Kasumi-1 (cell line): ENCODE measurements at places on chromosomes 11 and 22.

GRCh38 chr11:18367431-18367830, 26.9 kb upstream of the LDHA start:
- no peak for DNase-seq

GRCh38 chr11:62592989-62593421, 1.7 kb upstream of the TUT1 start:
- no peak for DNase-seq

- no peak for DNase-seq
These were observed 98.2 kb downstream of the MSANTD4 start for GRCh38 chr11:105923807-105924206.

DNA sequence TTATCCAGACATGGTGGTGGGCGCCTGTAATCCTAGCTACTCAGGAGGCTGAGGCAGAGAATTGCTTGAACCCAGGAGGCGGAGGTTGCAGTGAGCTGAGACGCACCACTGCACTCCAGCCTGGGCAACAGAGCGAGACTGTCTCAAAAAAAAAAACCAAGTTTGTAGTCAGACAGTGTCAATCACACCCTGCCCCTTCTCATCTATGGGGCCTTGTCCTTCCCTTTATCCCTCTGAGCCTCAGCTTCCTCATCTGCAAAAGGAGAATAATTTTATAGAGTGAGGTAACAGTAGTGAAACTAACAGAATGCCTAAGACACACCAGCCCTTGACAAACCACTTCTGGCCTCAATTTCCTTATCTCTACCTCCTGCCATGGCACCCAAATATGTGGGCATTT, 10.7 kb downstream of the BCL9L start:
- DNase-seq = peak; percentile 28

DNA sequence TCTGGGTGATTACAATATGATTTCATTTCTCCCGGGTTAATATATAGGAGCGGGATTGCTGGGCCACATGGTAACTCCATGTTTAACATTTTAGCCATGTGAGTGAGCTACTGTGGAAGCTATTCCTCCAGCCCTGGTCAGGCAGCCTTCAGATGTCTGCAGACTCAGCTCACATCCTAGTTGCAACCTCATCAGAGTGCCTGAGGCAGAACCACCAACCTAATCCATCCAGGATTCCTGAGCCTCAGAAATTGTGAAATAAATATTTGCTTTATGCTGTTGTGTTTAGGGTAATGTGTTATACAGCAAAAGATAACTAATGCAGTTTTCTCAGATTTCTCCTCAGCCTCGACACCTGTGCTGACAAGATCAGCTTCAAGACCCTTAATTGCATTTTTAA, 676.8 kb downstream of the OPCML start:
- DNase-seq = no peak

DNA sequence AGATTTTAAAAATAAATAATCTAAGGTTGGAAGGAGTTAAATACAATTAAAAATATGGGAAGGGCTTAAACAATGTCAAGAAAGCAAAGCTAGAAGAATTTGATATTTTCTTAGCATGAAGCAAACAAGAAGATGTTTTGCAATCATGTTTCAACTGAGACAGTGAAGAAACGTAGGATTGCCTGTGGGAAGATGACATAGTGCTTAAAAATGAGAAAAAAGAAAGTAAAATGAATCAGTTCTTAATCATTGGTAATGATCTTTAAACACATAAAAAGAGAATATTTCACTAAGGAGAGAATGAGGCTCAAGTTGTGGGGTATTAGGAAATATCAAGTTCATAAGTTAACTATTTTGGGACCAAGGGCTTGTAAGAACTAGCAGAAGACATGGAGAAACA, 855.0 kb downstream of the METTL15 start:
- DNase-seq = no peak

DNA sequence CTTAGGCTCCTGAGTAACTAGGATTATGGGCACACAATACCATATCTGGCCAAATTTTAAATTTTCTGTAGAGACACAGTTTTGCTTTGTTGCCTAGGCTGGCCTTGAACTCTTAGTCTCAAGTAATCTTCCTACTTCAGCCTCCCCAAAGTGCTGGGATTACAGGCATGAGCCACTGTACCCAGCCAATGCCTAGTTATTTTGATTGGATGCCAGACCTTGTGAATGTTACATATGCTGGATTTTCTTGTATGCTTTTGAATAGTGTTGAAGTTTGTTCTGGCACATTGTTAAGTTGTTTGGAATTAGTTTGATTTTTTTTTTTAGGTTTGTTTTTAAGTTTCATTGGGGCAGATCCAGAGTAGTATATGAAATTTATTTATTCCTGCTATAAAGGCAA, 110.7 kb upstream of the ANO5 start:
- DNase-seq = no peak

DNA sequence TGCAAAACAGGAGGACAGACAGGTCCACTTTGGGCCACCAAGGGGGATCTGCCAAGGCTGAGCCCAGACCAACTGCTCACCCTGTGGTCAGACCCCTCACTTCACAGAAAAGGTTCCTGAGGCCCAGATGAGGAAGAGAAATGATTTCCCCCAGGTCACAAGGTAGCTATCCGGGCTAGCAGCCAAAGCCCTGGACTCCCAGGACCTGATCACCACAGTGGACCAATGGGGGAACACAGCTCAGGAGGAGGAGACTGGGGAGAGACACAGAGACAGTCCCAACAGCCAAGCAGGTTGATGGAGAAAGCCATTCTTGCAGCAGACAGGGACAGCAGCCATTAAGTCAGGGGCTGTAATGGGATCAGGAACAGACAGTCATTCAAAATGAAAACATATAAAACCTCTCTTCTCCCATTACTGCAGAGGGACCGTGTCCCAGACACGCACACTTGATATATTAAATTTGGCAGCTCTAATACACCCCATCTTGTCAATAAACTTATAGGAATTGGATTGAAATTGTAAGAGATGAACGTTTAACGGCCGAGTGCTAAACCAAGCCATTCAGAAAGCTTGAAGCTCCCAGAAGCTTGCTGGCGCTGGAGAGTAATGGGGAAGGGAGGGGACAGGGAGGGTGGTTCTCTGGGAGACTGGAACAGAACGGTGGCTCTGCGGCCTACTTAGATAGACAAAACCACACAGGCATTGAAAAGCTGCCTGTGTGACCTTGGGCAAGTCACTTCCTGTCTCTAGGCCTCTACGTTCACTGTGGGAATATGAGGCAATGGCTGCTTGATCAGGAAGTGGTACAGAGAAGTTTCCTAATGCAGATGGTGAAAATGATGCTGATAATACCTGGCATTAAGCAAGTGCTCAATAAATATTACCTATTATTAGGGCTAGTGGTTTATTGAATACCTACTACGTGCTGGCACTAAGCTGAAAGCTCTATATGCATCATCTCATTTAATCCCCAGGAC, 16.0 kb downstream of the ZMAT5 start:
- DNase-seq = peak; percentile 75

DNA sequence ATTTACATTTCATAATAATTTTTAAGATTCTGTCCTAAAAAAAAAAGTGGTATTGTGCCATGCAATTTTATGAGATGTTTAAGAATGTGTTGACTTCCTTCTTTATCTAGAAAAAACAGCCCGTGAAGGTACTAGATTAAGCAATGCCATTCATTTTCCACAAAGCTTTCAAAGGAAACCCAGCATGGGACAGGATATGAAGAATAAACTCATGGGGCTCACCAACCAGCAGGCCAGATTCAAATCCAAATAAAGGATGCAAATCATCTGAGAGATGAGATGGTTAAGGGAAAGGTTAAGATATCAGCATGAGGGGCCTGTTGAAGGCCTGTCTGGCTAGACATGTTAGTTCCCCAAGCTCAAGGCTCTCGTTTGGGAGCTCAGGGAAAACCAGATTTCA, 199.1 kb downstream of the SWAP70 start:
- DNase-seq = no peak

- peak; percentile 63 for DNase-seq
These were observed 38.6 kb downstream of the TRMU start for GRCh38 chr22:46373921-46374662.

DNA sequence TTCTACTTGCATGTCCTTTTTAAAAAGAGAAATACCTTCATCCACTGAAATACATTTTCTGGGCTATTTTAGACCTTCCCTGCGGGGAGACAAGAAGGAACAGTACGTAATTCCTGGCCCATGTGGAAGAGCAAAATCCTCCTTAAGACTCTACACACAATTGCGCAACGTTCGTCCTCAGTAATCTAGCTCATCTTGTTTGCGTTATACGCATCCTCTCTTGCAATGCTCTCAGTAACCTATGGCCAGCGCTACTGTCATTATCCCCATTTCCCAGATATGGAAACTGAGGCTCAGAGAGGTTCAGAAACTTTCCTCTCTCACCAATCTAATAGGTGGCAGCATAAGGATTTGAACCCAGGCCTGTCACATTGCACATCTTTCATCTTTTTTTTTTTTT, 54.6 kb downstream of the RPUSD4 start:
- DNase-seq = no peak

- DNase-seq = no peak
These were observed 20.6 kb upstream of the DDI1 start for GRCh38 chr11:104015649-104016415.

DNA sequence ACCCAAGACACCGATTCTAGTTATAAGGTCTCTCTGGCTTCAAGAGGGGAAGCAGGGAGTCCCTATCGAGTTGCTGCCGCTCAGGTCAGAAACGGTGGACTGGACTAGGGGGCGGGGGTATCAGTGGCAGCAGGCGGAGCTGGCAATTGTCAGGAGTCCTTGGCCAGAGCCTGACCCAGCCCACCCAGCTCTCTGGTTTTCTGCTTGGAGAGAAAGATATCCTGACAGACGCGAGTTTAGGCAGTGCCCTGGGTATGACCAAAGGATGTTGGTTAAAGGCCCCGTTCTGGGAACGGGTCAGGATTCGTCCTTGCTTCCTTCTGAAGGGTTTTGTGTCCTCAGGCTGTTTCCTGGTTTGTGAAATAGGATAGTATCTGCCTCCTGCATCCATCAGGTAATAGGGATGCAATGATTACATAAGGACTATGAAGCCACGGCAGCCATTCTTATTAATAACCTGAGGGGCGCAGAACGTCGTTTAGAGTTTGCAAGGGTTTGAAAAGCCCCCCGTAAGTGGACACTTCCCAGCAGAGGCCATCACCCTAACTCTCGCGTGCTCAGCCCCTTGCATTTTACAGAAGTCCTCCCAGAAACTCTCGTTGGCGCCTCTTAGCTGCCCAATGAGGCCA, 700 bp upstream of the DEPDC5 start:
- DNase-seq = peak; percentile 62

- no peak for DNase-seq
These were observed 23.6 kb downstream of the NNMT start for GRCh38 chr11:114319716-114320328.

DNA sequence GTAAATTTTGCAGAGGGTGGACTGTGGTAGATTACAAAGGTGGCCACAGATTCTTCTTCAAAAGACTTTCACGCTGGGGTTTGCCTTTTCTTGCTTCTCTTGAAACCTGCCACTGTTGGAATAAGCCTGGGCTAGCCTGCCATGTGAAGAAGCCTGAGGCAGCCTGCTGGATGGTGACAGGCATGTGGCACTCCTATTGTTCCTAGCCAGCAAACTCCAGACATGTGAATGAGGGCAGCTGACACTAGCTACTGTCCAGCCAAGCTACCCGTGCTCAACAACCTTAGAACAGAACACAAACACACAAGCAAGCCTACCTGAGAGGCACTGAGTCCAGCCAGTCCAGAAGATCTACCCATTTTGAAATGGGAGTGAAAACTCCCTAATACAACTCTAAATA, 322.7 kb upstream of the LARGE1 start:
- no peak for DNase-seq

DNA sequence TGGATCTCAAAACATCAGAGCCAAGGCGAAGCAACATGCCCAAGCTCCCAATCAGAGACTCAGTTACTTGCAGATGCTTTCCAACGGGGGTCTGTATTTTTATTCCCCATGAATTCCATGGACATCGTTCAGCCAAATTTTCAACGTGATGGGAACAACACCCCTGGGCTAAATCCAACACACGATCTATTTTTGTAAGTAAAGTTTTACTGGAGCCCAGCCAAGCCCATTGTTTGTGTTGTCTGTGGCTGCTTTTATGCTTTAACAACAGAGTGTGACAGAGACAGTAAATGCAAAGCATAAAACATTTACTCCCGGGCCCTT, 33.7 kb downstream of the SLC5A1 start:
- no peak for DNase-seq

- DNase-seq = peak; percentile 76
These were observed 103.5 kb downstream of the USP35 start for GRCh38 chr11:78292109-78292803.

- no peak for DNase-seq
These were observed 7.9 kb downstream of the INPPL1 start for GRCh38 chr11:72232260-72233055.

GRCh38 chr11:134757633-134758032, 345.6 kb upstream of the B3GAT1 start:
- DNase-seq = no peak

DNA sequence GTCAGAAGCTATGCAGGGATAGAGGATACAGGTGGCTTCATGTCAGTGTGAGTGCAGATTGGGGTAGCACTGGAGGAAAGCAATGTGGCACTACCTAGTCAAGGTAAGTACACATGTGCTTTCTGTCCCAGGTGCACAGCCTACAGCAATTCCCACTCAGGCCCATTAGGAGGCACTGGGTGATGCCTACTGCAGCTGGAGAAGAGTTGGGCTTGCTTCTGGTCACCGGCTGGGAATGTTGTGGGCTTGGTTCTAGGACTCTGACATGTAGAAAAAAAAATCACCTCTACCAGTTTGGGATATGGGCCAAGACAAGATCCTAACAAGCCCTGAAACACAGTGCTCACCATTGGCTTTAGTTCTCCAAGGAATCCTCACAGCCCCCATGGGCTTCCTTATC, 69.7 kb downstream of the TENM4 start:
- no peak for DNase-seq

DNA sequence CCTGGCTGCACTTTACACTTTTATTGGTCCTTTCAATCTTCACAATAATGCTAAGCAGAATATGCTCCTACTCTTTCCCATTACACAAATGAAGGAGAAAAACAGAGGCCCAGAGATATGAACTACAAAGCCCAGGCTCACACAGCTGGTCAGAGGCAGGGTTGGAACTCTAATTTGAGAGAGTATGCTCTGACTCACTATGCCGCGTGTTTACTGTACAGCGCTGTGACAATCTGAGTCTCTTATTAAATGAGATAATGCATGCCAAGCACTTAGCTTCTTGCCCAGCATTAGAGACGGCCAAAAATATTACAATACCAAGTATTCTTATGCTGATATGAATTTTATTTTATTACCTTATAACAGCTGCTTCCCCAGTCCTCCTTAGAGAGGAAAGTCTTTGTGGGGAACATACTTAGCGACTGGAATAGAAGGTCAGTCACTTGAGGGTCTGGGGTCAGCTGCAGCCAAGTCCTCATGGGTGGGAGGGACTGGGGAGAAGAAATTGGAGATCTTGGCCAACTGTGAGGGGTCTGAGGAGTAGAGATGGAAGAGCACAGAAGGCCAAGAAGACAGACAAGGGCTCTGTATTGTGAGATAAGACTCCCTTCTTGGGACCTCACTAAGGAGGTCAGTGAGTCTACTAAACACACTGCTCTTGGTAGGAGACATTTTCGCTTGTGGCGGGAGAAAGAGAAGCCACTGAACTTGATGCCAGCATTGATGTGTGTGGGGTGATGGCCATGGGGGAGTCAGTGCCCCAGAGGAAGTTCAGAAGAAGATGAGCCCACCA, 150.8 kb upstream of the TIMP3 start:
- DNase-seq = no peak

- peak; percentile 32 for DNase-seq
These were observed 148.2 kb upstream of the SNX19 start for GRCh38 chr11:131064373-131064991.

- no peak for DNase-seq
These were observed 5.0 kb upstream of the RFPL3 start for GRCh38 chr22:32352681-32353080.

- no peak for DNase-seq
These were observed 2.7 kb downstream of the DCDC1 start for GRCh38 chr11:31366795-31367194.
